ENCODE measurements at places on chromosomes 3 and 15.

GRCh38 chr3:162019817-162020216, 523.2 kb downstream of the OTOL1 start:
- no peak for DNase-seq

GRCh38 chr15:49530092-49530491, 90.5 kb downstream of the FAM227B start:
- no peak for DNase-seq

DNA sequence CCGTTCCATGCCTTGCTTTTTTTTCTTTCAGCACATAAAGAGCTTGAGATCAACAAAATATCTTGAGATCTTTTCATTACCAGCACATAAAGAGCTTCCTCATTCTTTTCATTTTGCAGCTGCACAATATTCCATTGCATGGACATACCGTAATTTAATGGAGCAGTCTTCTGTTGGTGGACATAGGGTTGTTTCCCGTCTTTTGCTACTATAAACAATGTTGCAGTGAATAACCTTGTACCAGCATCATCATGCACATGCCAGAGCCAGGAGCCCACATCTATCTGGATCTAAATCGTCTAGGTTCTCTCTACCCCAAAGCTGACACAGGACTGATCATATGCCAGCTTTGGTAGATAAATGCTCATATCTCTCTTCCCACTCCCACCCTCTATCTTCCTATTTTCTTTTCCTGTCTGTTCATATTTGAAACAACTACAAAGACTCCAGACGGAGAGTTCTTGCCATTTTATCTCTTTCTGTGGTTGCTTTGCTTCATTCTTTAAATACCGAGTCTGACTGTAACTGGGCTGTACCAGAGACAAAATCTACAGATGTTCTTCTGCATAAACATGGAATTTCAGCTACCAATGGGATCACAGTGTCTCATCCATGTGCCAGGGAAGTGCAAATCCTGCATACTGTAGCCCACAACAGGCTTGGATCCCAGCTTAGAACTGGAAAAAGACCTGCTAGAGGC, 47.1 kb upstream of the AKAP13 start:
- no peak for DNase-seq

GRCh38 chr3:70072180-70072579, 72.6 kb downstream of the SAMMSON start:
- DNase-seq: no peak

DNA sequence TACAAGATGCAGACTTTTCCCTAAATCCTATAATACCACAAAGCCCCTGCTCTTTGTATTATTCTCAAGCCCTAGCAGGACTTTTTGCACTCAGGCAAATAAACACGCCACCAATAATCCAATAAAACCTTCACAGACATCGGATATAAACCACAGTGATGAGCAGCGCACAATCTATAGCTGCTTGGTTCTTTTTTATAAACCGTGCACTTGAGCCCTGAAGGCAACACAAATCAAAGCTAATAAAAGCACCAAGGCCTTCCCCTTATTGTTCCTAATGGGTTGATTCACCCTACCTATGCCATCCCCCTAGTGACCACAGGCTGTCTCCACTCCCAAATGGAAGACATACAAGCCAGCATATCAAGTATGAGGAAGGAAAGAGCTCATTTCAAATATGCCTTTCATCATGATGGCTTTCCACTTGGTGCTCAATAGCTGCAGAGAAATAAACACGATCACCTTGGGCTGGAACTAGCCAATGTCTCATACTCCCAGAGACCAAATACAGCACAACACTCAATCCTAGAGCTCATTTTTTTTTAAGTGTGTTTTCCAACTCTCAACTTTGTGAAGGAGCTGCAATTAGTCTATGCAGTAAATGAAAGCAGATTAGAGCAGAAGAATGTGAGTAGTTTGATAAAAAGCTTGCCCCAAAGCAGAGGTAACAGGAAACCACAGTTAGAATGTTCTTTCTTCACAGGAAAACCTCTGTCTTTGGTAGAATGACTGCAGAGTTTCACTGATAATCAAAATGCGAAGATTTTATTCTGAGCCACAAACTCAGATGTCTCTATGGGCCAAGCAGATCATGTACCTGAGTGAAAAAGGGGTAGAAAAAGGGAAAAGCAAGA, 573.9 kb downstream of the AGBL1 start:
- DNase-seq: no peak

DNA sequence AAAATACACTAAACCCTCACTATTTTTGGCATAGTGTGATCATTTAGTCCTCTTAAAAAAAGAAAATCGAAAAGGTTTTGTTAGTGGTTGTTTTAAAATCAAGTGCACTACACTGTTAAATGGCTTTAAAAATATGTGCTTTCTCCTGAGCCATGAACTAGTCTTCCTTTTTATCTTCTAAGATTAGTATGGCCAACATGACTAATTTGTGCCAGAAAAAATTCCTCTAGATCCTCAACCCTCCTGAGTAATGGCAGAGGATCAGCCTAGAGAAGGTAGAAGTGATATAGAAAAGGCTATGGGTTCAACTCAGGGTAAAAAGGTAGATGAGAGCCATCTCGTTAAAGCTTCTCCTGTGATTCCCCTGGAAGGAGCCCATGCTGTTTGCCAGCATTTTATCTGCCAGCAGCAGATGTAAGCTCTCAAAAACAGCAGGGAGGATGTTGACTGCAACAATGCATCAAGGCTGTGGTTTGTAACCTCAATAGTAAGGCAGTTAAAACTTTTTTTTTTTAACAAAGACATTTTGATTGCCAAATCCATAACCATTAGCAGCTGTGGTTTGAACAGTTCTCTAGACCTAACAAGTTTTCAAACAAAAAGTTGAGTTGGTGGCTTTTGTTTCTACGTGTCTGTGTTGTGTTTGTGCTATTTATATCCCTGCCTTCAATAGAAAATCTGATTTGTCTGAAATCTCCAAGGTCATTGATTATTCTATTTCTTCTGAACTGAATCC, 30.2 kb upstream of the ZNF609 start:
- no peak for DNase-seq

GRCh38 chr3:196016485-196016884, 65.4 kb downstream of the TFRC start:
- no peak for DNase-seq

GRCh38 chr3:167209011-167209410, 171.1 kb downstream of the ZBBX start:
- no peak for DNase-seq

All from stimulated activated naive B cell treated with anti-CD40 and anti-IgM and Interleukin-4, amounts not matched to agents 10 μg/mL and 1 μg/mL and 100 μg/mL, for 72 hours (primary cell).